ENCODE measurements at places on chromosomes 3 and 15.

- DNase-seq, result no peak
Measured at GRCh38 chr3:36964817-36965216, 20.0 kb upstream of the TRANK1 start.

- DNase-seq, result no peak
Measured at GRCh38 chr3:161740421-161740820, 243.8 kb downstream of the OTOL1 start.

- no peak for DNase-seq
Measured at GRCh38 chr3:115254492-115255196, 107.6 kb upstream of the ZBTB20 start.

GRCh38 chr3:55297245-55297644 is 189.9 kb downstream of the WNT5A start:
- no peak for DNase-seq

- DNase-seq, result peak; percentile 2
Measured at GRCh38 chr15:41982133-41982930, 10.0 kb upstream of the EHD4 start.

DNA sequence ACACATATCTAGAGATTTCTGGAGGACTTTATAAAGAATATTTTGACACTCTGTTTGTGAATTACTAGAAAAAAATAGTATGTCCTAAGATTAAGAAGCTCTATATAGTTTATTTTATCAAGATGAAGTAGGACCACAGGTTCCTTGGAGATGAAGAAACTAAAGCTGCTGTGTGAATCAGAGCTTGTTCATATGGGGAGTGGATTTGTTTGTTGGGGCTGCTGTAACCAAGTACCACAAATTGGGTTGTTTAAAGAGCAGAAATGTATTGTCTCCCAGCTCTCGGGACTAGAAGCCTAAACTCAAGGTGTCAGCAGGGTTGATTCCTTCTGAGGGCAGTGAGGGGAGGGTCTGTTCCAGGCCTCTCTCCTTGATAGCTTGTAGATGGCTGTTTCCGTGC is 270.6 kb upstream of the UMPS start:
- DNase-seq, result no peak

GRCh38 chr15:70508561-70509281 is 254.6 kb downstream of the UACA start:
- peak; percentile 77 for DNase-seq

DNA sequence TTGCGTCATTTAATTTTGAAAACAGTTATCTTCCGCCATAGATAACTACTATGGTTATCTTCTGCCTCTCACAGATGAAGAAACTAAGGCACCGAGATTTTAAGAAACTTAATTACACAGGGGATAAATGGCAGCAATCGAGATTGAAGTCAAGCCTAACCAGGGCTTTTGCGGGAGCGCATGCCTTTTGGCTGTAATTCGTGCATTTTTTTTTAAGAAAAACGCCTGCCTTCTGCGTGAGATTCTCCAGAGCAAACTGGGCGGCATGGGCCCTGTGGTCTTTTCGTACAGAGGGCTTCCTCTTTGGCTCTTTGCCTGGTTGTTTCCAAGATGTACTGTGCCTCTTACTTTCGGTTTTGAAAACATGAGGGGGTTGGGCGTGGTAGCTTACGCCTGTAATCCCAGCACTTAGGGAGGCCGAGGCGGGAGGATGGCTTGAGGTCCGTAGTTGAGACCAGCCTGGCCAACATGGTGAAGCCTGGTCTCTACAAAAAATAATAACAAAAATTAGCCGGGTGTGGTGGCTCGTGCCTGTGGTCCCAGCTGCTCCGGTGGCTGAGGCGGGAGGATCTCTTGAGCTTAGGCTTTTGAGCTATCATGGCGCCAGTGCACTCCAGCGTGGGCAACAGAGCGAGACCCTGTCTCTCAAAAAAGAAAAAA is 1.2 kb downstream of the B2M start:
- DNase-seq, result peak; percentile 74

DNA sequence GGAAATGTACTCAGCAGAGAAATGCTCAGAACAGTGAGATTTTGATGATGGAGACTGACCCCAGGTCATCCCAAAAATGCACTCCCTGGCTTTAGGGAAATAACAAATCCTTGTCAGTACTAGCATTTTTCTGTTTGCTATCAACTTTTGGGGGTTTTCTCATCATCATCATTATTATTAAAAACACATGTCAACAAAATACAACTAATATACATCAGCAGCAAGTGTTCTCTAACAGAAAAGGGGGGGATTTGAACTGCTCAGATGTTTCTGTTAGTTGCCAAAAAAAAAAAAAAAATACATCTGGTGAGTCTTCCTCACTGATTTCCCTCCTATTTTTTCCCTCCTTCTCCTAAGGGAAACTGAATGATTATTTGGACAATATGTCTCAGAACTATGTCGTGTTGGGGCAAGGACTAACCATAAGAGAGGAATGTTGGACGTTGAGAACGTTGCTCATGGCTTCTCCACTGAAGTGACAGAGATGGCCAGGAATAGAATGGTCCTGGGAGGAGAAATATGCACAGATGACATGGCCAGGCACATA is 230.0 kb upstream of the MCTP2 start:
- no peak for DNase-seq

GRCh38 chr3:153513236-153513635 is 351.2 kb downstream of the RAP2B start:
- no peak for DNase-seq

- DNase-seq, result no peak
Measured at GRCh38 chr15:66899555-66900350, 165.6 kb upstream of the SMAD3 start.

GRCh38 chr3:120350401-120350941 is 1.3 kb upstream of the LRRC58 start:
- DNase-seq, result no peak

DNA sequence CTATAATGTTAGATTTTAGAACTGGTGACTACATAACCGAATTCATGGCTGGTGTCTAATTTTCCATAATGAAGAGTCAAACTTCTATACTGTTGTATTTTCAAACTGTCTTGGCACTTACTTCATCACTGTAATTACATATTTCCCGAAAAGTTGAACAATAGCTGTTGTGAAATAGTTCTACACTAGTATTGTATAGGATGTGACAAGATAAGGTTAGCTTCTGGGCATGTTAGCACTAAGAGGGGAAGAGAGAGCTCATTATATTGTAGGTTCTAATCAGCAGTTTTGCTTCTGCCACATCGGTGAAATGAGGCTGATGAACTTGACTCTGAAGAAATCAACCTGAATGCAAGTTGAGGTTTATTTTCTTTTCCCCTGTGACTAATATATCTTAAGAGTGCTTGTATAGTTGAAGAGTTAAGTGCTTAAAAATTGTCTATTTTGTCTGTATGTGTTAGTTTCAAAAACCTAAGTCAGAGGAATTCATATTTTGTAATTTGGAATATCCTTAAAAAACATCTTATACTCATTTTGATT is 8.9 kb downstream of the GYG1 start:
- DNase-seq, result no peak

- DNase-seq, result no peak
Measured at GRCh38 chr3:171317171-171317570, 143.0 kb downstream of the TNIK start.

DNA sequence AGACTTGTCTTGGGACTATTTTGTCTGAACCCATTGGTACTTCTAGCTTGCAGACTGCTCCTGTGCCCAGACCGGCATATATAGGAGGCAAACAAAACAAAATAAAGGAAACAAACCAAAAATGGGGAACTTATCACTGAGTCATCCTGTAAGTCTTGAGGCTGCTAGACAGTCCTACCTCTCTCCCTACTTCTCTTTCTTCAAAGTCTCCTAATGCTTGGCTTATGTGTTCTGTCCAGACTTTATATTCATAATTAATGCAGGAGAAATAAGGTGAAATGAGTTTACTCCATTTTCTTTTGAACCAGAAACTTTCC is 266.2 kb downstream of the ZNF385D start:
- DNase-seq, result no peak

DNA sequence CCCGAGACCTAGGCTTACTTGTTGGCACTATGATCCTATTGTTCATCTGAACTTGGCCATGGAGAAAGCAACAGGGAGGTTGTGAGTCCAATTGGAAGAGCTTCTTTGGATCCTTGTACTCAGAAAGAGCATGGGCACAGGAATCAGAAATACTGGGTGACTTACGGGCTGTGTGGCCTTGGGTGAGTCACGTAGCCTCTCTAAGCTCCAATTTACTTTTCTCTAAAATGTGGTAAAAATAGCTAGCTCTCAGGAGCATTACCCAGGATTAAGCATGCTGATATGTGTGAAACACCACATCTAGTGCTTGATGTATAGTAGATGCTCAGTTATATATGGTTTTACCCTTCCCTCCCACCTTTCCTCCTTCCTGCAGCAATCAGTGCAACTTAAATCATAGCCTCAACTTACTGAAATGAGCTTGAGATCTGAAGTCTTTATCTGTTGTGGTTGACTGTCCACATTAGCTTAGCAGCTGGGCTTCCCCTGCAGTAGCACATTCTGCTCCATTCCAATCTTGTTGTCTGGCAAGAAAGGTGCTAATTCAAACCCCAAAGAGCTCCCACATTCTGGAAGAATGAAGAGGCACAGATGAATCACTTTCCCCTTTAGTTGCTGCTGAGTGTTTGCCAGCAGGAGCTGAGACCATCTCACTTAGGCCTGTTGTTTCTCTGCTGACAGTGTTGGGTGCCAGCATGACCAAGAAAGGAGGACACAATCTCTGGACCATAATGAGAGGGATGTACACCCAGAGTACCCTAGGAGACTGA is 299.1 kb upstream of the TRIM42 start:
- DNase-seq, result no peak

DNA sequence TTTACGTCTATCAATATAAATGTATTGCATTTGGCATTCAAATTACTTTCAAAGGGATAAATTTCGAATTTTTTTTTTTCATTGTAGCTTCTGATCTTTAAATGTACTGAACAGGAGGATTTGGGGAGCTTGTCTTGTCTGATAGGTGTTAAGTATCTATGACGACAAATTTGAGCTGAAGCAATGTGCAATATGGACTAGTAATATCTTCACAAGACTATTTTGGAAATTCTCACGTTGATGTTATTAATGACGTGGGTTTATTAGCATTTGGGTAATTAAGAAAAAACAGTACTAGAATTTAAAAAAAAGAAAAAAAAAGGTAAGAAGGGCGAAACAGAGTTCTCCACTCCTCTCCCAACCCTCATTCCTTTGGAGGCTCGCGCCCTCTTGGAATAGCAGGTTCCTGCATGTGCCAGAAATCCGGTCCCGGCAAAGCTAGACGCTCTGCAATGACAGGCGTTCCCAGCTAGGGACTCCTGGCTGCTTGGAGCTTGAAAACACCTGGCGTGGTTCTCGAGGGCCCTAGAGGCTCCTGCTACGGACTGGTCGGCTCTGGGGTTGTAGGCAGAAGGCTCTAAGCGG is 648 bp upstream of the P2RY1 start:
- DNase-seq, result no peak

DNA sequence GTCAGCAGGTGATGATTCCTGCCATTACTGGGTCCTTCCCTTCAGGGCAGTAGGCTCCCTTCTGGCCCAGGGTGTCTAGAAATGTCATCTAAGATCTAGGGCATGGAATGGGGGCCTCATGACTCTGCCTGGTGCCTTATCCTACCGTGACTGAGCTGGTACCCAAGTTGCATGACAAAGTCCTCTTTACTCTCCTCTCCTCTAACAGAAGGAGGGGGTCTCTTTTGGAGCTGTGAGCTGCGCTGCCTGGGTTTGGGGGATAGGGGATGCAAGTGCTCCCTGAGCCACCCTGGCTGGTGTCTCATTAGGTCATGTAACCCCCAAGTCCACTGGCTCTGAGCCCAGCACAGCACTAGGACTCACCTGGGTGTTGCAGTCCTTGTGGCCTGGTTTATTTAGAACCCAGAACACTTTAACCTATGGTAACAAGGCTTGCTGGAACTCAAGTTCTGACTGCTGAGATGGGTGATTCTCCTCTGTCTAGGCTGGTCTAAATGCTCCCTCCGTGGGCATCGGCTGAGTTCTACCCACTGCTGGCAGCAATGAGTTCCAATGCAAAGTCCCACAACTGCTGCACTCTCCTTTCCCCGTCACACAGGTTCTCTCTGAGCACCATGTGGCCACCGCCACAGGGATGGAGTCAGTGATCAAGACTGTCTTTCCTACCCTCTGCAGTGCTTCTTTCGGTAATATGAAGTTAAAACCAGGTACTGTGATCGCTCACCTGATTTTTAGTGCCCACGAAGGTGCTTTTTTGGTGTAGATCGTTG is 34.0 kb downstream of the XXYLT1 start:
- DNase-seq, result no peak

GRCh38 chr3:110311541-110311940 is 760.1 kb upstream of the NECTIN3 start:
- no peak for DNase-seq

GRCh38 chr3:19074257-19074900 is 73.9 kb upstream of the KCNH8 start:
- no peak for DNase-seq

DNA sequence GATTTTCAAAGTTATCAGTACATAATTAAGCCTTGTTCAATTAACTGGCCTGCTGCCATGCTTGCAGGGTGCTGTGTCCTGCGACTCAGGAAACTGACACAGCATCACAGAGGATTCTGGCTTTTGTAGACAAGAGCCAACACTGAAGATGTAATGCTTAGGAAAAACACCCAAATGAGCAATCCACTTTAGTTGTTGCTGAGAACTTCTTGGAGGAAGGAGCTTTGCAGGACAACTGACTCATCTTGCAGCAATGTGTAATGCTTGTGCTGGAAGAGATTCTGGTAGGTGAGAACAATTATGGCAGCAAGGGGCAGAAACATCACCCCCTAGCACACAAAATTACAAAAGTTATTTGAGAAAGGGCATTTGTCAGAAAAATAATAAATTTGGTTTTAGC is 67.6 kb downstream of the NLGN1 start:
- DNase-seq, result no peak

GRCh38 chr3:60758831-60759230 is 492.4 kb downstream of the FHIT start:
- DNase-seq, result no peak

DNA sequence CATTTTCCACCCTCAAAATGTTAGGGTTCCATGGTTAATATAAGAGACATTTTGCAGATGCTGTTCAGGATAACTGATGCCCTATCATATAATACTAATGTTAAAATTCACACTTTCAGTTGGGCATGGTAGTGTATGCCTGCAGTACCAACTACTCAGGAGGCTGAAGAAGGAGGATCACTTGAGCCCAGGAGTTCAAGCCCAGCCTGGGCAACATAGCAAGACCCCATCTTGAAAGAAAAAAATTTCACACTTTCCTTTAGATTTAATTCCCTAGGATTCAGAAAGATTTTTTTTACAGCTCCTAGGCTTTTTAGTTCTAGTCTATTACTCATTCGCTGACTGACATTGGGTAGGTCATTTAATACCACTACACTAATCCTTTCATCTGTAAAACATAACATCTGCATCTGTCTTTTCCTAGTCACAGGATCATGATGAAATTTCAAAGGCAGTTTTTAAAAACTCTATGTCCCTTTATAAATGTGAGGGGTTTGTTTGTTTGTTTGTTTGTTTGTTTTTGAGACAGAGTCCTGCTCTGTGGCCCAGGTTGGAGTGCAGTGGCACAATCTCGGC is 103.7 kb downstream of the MYO5A start:
- DNase-seq, result no peak

- no peak for DNase-seq
Measured at GRCh38 chr3:2504912-2505311, 406.2 kb downstream of the CNTN4 start.

All from activated CD4-positive, alpha-beta memory T cell treated with anti-CD3 and anti-CD28 coated beads for 36 hours (primary cell).